ENCODE measurements at places on chromosomes 1 and 21.
A peak's percentile ranks its signal among the peaks of the same experiment; 100 is the strongest.

DNA sequence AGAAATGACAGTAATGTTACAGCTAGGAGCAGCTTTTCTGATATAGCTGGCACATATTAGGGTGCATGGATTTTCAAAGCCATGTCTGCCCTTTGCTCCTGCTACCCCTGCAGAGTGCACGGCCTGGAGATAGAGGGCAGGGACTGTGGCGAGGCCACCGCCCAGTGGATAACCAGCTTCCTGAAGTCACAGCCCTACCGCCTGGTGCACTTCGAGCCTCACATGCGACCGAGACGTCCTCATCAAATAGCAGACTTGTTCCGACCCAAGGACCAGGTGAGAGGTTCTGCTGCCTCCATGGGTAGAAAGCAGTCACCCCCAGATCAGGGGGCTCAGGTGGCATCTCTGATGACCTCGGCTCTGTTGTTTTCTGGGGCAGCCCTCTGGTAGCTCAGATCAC lies 9.8 kb downstream of the MTARC1 start:
- no peak for DNase-seq

- DNase-seq: no peak
Observed at GRCh38 chr1:96808191-96808590, 86.6 kb downstream of the PTBP2 start.

DNA sequence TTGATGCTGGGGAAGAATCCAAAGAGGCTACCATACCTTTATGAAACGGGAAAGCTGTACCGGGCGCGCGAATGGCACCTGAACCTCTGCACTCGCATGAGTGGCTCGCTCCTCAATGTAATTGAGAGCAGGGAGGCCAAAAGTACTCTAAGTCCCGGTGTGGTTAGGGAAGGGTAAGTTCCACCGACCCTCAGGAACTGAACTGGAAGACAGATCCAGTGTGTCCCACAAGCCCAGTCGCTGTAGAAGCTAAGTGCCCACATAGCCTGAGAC lies 1.0 kb downstream of the GATAD2B start:
- no peak for DNase-seq

DNA sequence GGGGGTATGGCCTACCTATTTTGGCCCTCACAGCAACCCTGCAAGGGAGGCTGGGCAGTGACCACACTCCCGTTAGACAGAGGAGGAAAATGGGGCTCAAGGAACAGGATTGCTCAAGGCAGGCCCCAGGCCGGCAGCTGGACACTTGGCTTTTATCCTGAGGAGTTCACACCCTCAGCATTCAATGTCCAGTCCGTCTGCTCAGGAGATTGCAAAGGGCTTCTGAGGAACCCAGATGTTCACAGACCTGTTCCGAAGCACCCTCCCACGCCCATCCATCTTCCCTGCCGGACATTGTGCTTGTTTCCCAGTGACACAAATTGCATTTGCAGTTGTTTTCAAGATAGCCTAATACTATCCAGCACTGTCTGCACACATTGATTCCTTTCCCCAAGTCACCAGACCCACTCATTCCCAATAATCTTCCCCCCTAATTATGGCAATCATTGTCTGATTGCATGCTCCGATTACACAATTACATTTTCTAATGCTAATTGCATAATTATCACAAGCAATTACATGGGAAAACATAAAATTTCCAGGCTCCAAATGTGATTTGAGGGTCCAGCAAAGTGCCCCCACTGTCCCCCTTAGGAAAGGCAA lies 4.3 kb upstream of the UBL4B start:
- peak; percentile 55 for DNase-seq

GRCh38 chr1:118898712-118899111 lies 89.4 kb downstream of the TBX15 start:
- no peak for DNase-seq

- no peak for DNase-seq
Observed at GRCh38 chr1:212785871-212786270, 5.7 kb downstream of the NSL1 start.

DNA sequence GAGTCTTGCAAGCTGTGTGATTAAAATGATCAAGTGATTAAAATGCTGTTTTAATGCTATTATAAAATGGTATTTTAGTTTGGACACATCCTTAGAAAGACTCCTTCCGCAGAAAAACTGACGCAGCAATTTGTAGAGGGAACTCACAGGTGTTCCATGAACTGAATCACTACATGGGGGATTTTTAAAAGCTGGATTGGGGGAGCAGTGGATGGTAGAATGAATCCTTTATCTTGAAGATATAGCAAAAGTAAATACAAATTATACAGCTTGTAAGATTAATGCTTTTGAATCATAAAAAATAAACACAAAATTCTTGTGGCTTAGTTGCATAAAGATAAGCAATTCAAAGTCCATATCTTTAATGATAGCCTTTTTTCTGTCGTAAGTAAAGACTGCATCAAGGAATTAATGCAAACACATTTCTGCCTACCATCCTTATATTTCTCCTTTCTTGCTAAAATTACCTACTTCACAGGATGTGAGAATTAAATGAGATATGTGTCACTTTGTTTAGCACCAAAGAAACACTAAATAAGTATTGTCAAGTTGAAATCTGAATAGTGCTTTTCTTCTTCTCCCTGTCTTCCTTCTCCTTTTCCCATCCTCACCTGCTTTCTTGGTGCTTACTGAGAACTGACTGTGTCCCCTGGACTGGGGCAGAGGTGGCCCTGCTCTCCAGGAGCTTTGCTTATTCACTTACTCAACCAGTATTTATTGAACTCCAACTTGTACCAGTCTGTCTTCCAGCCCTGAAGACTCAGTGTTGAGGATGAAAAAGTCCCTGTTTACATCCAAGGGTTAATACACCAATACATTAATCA lies 61.5 kb upstream of the F3 start:
- DNase-seq: no peak

DNA sequence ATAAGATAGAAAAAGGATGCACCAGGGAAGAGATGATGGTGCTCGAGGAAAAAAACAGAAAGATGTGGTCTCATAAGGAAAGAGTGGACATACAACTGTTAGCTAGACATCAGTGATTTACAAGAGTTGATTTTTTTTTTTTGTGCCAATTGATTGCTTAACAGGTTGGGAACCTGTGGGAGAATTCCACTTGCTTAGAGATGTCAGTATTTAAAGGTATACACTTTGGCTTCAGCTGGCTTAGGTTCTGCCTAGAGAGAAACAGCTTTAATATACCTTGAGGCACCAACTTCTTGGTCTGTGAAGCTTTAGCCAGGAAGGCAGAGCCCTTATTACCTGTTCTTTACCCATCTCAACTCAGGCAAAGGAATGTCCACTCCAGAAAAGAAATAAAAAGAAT lies 303.8 kb downstream of the PAPPA2 start:
- DNase-seq: no peak

- no peak for DNase-seq
Observed at GRCh38 chr1:172658871-172659453, at the start of gene FASLG. FASLG (plus strand) TSS chr1:172659103; CDS start chr1:172659202, 99 bp downstream.

DNA sequence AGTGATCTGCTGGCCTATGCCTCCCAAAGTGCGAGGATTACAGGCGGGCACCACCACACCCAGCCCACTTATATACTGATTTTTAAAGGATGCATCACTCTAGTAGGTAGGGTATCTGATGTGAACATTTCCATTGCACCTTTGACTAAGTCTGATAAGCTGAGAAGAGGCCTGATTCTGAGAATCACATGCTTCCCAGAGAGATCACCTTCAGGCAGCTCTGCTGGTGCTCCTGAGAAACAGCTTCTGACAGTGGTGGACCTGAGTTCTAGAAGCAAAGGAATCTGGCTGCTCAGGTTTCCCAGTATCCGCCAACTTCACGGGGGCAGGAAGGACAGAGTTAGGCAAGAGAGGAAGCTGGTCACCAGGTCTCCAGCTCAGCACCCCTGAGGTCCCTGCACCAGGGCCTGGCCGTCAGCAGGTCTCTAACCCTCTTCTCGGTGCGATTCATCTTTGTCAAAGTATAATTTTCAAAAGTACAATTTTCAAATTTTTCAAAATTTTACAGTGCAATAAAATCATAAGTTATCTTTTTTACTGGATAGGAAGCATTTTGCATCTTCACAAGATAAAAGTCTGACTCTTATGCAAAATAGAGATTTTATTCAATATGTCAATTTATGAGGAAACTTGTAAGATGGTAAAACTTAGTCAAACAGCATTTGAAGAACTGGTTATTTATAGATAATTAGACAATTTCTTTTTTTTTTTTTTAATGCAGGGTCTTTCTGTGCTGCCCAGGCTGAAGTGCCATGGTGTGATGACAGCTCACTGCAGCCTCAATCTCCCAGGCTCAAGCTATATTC lies 25.8 kb upstream of the MPZL1 start:
- DNase-seq: no peak

DNA sequence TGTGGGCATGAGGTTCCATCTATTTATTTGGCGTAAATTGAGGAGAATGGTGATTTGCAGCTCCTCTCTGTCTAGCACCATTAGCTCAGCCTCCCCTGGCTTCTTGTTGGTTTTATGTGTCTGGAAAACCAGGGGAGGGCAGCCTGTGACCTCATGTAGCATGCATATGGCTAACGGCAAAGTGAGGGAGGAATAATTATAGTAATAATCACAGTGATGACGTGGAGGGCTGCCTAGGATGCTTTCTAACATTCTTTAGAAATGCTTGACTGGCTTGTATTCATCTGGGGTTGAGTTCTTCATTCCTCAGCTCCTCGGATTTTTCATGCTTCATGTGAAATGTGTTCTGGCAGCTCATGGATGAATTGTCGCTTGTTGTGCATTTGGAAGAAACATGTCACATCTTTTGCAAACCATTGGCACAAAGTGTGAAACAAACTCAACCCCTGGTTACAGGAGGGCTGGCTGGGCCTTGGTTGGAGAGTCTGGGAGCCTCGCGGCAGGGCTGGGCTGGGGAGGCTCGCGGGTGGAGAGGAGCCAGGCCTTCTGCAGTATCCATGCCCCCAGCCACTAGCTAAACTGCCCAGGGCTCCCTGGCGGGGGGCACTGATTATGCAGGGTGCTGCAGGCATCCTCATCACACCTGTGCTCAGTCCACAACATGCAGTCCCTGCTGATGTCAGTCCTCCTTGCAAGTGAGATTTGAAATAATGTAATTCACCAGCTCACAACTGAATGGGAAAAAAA lies 149.6 kb downstream of the DISC1 start:
- no peak for DNase-seq

GRCh38 chr21:38321568-38321967 lies 64.8 kb downstream of the KCNJ15 start:
- DNase-seq: no peak

DNA sequence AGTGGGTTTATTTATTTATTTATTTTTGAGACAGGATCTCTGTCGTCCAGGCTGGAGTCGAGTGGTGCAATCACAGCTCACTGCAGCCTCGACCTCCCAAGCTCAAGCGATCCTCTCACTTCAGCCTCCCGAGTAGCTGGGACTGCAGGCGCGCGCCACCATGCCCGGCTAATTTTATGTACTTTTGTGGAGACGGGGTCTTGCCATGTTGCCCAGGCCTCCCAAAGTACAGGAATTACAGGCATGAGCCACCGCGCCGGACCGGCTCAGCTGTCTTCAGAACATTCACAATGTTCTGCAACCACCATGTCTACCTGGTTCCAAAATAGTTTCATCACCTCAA lies 406 bp upstream of the DNAJC8 start:
- no peak for DNase-seq

- no peak for DNase-seq
Observed at GRCh38 chr1:7366955-7367665, 404.0 kb upstream of the VAMP3 start.

DNA sequence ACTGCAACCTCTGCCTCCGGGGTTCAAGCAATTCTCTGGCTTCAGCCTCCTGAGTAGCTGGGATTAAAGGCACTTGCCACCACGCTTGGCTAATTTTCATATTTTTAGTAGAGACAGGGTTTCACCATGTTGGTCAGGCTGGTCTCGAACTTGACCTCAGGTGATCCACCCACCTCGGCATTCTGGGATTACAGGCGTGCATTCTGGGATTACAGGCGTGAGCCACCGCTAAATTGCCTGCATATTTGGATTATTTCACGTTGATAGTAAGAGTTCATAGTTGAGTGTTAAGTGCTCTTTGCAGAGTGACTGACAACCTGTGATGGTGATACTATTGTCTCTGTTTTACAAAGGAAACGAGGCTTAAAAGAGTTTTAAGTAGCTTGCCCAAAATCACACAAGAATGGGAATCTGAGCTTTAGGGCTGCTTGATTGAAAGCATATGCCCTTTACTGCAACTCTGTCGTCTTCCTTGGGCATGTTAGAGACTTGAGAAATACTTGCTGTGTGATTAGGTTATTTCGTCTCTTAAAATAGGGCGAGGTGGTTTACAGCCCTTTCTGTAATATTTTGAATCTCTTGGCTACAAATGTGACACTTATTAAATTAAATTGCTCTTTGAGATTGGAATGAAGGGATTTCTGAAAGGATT lies 12.4 kb downstream of the CDC42 start:
- DNase-seq: no peak

GRCh38 chr1:232624546-232625281 lies 5.2 kb downstream of the SIPA1L2 start:
- DNase-seq: no peak

Data from uterus (tissue), 4 donors.